ENCODE measurements at places on chromosomes 1 and 21. TPM values are rescaled to one million over a fixed set of nuclear protein-coding genes. Genes with fewer than 3 reads are reported as not detected.

The OR6K3 gene
- not detected for total RNA-seq

The TAS1R1 gene
- total RNA-seq = 5.7 TPM

The OR2AJ1 gene
- not detected for total RNA-seq

The CRB1 gene
- total RNA-seq = 1.0 TPM

The SLC27A3 gene
- total RNA-seq = 16.7 TPM

The SLAMF8 gene
- total RNA-seq = 1.6 TPM

The DIO1 gene
- total RNA-seq = not detected

The TESK2 gene
- total RNA-seq = 2.6 TPM

The GPR3 gene
- total RNA-seq = under 0.01 TPM

The TNFRSF8 gene
- 0.52 TPM for total RNA-seq

The RNPC3 gene
- total RNA-seq = 9.4 TPM

The MMEL1 gene
- total RNA-seq = 1.0 TPM

The ZNF593OS gene
- total RNA-seq = not detected

The TLR5 gene
- total RNA-seq = 3.1 TPM

The BEND5 gene
- 5.7 TPM for total RNA-seq

The LCE3E gene
- not detected for total RNA-seq

The HORMAD1 gene
- total RNA-seq = not detected

The FAM151A gene
- total RNA-seq = not detected

The OPRD1 gene
- 0.52 TPM for total RNA-seq

The CIART gene
- 2.1 TPM for total RNA-seq

The MEX3A gene
- 6.8 TPM for total RNA-seq

The PTCH2 gene
- 1.6 TPM for total RNA-seq
